ENCODE measurements at places on chromosomes 2 and 18.

DNA sequence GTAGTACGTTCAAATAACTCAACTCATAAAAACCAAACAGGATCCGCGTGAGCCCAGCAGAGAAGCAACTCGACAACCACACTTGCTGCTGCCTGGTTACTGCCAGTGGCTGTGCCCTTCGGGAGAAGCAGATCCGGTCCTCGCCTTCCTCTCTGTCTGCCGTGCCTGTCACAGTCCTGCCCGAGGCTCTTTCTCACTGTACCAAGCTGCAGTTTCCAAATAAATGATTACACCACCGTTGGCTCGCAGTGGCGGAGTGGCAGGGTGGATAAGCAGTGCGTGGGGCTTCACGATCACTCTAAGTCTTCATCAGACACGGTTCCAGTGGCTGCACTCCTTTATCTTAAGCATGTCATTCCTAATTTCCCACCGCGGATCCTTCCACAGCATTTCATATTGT lies 26.1 kb upstream of the SALL3 start:
- DNase-seq = no peak

- DNase-seq = no peak
Measured at GRCh38 chr2:232386740-232387450, 8.3 kb downstream of the ALPP start.

GRCh38 chr2:119862127-119862889 lies 102.6 kb downstream of the PTPN4 start:
- DNase-seq = no peak

- no peak for DNase-seq
Measured at GRCh38 chr18:4878480-4878879, 318.6 kb downstream of the AKAIN1 start.

DNA sequence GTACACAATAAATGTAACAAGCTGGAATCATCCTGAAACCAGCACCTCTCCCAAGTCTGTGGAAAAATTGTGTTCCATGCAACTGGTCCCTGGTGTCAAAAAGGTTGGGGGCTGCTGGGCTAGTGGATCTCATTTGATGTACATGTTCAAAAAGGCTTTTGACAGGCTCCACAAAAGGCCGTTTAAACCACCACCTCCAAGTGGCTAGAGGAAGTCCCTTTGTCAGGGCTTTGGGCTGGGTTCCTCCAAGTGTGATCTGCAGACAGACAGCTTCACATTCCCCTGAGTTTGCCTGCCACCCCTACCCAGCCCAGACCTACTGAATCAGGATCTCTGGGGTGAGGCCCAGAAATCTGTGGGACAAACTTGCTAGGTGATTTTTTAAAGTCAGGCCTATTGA lies 84.7 kb downstream of the TGFA start:
- DNase-seq = no peak

DNA sequence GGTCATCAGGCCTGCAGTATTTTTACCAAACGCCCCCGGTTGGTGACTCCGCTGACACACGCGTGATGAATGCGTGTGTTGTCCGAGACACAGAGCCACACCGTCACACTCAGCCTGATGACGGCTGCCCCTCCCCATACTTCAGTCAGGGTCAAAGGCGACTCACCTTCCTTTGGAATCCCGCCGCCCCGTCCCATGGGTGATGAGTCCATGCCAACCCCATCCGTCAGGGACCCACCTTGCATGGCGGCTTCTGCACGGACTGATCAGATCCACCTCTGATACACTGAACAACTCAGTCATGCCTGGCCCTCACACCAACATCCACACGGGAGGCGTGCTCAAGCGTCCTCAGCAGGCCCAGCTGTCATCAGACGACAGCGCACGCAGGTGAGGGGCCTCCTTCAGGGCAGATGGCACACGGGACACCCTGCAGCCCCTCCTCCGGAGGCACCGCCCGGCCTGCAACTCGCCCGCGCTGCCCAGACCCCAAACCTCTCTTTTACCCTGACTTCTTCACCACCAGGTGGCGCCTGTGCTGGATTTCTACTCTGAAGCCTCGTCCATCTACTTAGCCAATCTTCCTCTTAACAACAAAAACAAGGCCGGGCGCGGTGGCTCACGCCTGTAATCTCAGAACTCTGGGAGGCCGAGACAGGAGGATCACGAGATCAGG lies 89.2 kb downstream of the ZNF516 start:
- peak; percentile 63 for DNase-seq

DNA sequence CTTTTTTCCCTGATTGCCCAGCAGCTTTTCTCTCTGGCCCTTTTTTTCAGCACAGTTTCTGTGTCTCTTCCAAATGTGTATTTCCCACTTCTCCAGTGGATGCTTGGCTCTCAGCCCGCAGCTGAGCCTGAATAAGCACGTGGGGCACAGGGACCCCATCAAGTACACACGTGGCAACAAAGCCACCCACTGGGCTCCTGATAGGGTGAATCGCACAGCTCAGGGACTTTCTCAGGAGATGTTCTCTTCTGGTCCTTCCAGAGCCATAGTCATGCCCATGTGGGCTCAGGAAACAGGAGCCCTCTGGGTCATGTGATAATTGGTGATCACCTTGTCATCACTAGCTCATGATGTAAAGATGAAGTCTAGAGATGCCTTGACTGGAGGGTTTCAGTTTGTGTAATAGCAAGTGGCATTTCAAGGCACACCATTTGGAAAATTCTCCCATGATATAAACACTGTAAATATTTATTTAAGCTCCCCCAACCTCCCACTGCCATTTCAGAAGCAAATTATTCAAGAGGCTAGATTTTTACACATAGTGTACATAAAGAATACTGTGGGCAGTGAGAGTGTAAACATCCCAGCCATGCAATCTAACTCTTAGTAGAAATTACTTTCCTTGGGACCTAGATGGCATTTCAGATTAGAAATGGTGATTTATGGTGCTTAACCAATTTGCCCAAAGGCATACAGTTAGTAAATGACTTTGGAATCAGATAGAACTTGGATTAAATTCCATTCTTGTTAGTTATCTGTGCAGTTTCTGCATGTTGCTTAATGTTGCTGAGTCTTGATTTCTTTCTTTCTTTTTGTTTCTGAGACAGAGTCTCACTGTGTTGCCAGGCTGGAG lies 597.5 kb downstream of the SLC4A3 start:
- DNase-seq = no peak

DNA sequence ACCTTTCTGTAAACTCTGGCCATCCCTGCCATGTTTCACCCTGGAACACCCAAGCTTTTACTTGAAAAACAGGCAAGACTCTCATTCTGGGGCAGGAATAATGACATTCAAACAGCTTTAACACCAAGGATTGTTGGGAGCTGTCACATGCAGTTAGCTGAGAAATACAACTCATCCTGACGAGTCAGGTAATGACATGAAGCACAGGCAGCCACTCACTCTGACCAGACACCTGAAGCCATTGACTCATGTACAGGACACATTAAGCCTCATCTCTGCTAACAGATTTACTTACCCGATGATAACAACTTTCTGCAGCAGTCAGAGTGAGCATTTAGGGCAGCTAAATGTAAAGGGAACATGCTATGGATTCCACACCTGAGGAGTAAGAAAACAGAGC lies 163.1 kb upstream of the PGAP1 start:
- no peak for DNase-seq

Measured in activated gamma-delta T cell treated with Interleukin-2 at 50 U/mL for 16 hours (primary cell).